Endodermal cell (in vitro differentiated cells): ENCODE measurements at places on chromosomes 5 and 9. TPM values are rescaled to one million over a fixed set of nuclear protein-coding genes. Genes with fewer than 3 reads are reported as not detected.

DNA sequence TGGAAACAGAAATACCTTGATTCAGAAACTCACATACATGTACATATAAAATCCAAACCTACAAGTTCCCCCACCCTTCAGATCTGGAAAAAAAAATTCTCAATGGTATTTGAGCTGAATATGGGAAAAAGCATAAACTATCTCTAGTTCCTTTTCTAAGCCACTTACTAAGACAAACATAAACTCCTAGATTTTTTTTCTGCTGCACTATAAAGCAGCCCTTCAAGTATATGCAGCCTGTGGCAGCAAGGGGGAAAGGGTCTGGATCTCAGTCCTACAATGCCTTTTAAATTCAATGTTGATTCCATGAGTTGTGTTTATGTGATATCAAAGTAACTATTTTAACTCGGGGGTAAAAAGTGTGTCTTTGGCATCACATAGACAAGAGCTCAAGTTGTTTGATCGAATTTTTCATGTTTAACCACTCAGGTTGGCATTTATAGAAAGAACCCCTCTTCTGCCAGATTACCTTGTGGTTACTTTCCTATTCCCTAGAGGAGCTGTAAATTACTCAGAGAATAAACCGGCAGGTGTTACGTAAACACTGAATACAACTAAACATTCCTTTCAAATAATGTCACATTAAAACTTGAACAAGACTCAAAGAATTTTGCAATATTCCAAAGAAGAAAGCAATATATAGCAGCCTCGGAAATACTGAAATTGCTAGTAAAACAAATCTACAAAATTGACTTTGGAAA lies 91.8 kb upstream of the FER start:
- no peak for DNase-seq

The SAPCD2 gene
- 20.8 and 24.1 TPM in 2 replicates for total RNA-seq

- no peak for DNase-seq
These were observed 479.4 kb downstream of the ENC1 start for GRCh38 chr5:74161170-74161569.

GRCh38 chr9:34690983-34691935 lies at the start of gene CCL19:
CCL19 (minus strand) TSS chr9:34691276; CDS start chr9:34691139, 137 bp downstream.
- no peak for DNase-seq

The CAMK4 gene
- total RNA-seq = 1.9 to 3.9 TPM (median 3.4 TPM) in 3 replicates
